ENCODE measurements at places on chromosomes 4 and X.

GRCh38 chr4:4659871-4660651, 118.2 kb upstream of the STX18 start:
- no peak for DNase-seq

GRCh38 chrX:46165411-46165810, 379.8 kb downstream of the ZNF674 start:
- no peak for DNase-seq

GRCh38 chrX:52585892-52586291, 68.8 kb downstream of the SSX7 start:
- DNase-seq, result no peak

DNA sequence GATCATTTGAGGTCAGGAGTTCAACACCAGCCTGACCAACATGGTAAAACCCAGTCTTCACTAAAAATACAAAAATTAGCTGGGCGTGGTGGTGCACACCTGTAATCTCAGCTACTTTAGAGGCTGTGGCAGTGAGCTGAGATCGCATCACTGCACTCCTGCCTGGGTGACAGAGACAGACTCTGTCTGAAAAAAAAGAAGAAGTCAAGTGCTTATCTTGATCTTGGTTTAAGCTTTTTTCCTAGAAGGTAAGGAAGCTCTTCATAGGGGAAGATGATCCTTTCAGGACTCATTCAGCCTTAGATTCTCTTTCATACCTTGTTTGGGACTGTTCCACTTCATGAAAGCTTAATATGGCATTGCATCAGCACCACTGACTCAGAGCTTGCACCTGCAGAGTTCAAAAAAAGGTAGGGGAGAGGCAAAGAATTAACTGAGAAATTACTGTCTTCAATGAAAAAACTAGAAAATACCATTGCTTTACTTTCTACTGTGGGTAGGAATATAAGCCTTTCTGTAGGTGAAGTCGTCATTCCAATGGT, 70.8 kb upstream of the EPGN start:
- no peak for DNase-seq

- no peak for DNase-seq
Observed at GRCh38 chr4:144809056-144809640, 163.2 kb downstream of the HHIP start.

DNA sequence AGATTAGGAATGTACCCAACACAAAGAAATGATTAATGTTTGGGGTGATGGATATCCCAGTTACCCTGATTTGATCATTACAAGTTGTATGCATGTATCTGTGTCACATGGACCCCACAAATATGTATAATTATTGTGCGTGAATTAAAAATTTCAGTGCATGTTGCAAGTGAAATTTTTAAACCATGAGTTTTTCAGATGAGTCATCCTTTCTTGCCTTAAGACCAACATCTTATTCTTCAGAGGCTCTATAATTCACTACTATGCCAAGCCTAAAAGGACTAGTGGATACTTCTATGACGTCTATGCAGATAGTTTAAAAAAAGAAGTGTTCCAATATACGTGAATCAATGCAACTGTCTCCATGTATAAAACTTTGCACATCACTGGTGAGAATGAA, 113.0 kb upstream of the SH3RF1 start:
- no peak for DNase-seq

DNA sequence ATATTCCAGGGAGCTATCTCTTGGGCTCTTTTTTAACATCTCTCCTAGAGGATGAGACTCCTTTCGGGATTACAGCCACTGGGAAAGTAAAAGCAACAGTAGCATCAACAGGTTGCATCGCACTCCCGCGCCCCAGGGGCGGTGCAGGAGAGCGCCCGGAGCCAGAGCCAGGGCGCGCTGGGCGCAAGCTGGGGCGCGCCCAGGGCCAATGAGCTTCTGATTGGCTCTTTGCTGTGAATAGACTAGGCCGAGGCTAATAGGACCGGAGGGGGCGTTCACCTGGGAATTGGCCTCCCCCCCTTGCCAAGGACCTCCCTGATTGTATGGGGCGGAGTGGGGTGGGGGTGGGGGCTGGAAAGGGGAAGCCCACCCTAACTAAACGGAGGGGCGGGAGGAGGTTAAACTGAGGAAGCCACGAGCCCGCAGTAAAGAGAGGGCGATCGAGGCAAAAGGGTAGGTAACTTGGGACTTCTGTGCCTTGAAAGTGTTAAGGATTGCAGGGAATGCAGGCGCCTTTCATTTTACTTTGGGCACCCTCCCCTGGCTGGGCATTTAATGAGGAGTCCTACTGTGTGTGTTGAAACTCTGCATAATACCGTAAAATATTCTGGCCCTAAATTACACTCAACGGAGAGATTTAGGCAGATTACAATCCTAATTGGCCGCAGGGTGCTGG, 1.1 kb upstream of the ATOH1 start:
- DNase-seq, result no peak

Data from activated CD8-positive, alpha-beta memory T cell treated with anti-CD3 and anti-CD28 coated beads for 1 hour (primary cell).